T-cell (primary cell): ENCODE measurements at places on chromosomes 2 and 18.

- no peak for DNase-seq
Measured at GRCh38 chr2:150732491-150732890, 245.0 kb upstream of the RND3 start.

DNA sequence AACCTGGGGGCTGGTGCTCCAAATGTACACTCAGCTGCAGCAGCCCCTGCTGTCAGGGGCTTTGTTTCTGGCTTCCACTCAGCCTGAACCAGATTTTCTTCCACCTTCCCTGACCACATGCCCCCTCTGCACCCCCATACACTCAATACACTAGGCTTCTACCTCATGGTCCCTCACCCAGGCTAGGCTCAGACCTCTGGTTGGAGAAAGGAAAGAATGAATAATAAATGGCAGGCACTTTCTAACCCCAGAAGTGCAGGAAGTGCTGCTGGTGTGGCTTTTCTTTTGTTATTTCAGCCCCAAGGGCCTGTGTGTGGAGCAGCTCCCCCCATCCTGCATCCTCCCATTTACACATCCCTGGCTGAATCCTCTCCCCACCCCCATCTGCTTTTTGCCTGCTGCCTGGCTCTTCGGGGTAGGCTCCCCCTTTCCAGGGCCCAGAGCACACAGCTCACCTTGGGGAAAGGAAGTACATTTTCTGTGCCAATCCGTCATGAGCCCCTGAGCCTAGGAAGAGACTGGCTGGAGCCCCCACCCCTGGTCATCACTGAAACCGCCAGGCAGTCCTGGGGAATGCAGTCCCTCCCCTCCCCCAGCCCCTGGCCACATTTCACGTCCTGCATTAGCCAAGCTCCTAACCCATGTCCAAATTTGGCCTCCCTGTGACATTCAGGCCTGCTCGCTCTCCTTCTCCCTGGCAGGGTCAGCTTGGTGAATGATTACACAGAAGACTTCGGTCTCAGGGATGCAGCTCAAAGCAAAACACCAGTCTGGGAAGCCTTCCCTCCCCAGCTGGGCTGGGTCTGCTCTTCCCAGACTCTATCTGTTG is 2.6 kb downstream of the DYSF start:
- no peak for DNase-seq

DNA sequence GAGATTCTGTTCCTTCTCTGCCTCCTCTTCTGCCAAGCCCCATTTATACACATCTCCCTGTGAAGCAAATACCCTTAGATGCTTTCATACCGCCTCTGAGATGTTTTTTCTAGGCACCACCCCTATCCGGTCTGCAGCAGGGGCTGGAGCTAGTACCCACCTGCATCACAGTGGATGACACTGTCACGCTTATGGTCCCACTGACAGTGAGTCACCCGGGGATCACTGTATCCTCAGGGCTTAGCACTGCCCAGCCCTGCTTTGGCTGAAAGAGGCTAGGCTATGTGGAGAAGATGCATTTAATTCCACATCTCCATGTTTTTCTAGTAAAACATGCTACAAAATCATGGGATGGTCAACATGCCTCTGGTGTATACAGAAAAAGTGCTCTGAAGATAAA is 9.9 kb downstream of the FABP1 start:
- no peak for DNase-seq

DNA sequence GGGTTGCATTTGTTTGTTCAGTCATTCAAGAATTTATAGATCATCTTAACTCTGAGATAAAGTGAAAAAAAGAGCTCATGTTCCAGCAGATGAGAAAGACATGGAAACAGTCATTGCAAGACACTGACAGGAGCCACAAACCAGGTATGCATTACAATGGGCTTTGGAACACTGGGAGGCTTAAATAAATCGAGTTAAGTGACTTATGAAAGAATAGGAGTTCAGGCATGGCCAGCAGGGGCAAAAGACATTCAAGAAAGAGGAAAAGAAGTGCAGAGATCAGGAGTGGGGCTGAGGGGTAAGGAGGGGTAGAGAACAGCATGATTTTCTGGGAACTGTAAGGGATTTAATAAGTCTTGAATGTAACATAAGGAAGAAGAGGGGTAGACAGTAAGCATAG is 121.2 kb upstream of the EPC2 start:
- no peak for DNase-seq
